NCI-H1417 (cell line): ENCODE measurements at places on chromosomes 1 and 21.

DNA sequence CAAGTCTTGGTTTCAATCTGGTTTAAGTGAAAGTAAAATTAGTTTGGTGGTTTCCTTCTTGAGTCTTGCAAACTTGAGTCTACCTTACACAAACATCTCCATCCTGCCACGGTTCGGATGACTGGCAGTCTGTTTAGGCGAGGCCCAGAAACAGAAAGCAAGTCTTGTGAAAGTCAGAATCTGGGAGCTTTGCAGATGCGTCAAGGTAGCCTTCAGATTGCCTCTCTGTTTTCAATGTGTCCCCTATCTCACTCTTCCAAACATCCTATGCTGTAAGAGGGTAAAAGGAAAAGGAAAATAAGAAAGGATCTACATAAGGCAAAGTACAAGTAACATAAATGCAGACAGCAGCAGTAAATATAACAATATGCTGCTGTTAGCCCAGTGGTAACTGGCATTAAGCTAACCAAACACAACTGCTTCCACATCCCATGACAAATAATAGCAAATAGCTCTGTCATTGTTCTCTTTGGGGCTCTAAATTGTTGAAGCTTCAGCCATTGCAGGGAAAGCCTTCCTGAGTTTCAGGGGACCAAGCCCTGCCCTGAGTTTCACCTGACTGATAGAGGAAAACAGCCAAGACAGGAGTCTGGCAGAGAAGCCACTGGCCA, 26.2 kb upstream of the C1orf105 start:
- DNase-seq, result no peak

DNA sequence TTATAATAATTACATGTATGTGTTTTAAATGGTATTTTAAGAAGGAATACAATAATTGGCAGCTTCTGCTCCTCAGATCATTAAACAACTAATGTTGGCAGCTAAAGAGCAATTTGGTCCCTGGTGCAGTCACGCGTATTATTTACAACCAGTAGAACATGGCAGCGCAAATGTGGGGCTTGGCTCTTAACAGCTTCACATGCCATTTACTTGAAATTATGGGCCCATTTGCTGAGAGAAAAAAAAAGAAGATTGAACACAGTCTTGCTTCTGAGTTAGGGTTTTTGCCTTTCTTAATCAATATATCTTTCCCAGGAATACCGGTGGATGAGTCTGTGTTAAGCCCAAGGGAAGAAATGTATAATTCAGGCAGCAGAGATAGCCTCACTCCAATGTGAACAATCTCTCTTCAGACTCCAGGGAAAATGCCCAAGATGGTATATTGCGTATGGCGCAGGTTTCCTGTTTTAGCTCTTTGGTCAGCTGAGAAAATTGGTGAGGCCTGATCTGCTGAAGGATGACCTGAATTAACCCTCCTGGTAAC, 174.5 kb downstream of the DISC1 start:
- DNase-seq, result no peak

- no peak for DNase-seq
These were observed 257.3 kb downstream of the KCNJ6 start for GRCh38 chr21:37658817-37659458.

DNA sequence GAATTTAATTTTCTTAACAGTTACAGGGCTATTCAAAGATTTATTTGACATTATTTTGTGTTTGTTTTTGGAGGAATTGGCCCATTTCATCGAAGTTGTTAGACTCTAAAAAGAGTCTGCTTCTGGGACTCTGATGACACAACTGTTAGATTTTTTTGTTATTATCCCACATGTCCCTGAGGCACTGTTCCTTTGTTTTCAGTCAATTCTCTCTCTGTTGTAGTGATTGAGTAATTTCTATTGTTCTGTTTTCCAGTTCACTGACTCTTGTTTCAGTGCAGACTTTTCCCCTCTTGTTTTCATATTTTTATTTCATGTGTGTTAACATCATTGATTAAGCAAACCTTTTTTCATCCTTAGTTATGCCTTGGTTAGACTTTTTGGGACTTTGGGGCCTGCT, 325.0 kb downstream of the ZNF326 start:
- no peak for DNase-seq

GRCh38 chr1:111792249-111792648, 36.5 kb downstream of the DDX20 start:
- DNase-seq, result no peak

DNA sequence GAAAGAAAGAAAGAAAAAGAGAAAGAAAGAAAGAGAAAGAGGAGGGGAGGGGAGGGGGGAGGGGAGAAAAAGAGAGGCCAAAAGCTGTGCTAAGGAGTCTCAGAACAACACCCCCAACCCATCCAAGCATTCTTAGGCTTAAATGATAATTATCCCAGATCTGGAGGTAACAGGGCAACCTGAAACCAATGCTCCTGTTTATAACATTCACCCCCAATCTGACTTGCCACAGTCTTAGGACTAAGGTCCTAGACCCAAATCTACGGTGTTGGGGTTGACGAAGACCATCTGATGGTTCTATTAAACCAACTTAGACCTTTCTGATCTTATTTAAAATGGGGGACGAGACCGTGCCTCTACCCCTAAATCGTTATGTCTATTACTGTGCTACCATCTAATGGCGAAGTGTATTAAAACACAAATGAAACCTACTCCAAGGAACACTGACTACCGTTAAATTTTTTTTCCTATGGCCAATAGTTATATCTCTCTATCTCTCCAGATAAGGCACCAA, 119.3 kb upstream of the CDC42BPA start:
- peak; percentile 8 for DNase-seq

- DNase-seq, result no peak
These were observed 177.2 kb downstream of the SMYD3 start for GRCh38 chr1:246329900-246330299.

- DNase-seq, result peak; percentile 70
These were observed 3.6 kb upstream of the RSPH1 start for GRCh38 chr21:42499444-42500112.

GRCh38 chr1:202029727-202030126, 19.3 kb downstream of the ELF3 start:
- no peak for DNase-seq

GRCh38 chr21:45254460-45254930, 33.2 kb downstream of the POFUT2 start:
- no peak for DNase-seq
